ENCODE measurements at places on chromosomes 7 and 10.

GRCh38 chr7:28409716-28410627, 2.3 kb upstream of the CREB5 start:
- peak; percentile 41 for DNase-seq

- DNase-seq, result peak; percentile 82
These were observed 110.6 kb downstream of the EMX2 start for GRCh38 chr10:117653170-117653515.

DNA sequence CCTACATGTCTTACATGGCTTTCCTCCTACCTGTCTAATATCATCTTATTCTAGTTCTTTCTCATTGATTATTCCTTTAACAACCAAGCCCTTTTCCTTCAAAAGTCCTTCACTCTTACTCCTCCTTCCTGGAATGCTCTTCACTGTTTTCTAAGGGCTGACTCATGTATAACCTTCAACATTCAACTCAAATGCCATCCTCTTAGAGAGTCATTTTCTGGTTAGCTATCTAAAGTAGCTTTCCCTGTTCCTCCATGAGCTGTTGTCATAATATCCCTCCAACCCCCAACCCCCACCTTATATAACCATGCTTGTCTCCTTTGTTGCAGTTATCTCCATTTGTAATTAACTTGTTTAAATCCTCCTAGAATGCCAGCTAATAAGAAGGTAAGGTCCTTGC, 286.8 kb downstream of the ADK start:
- peak; percentile 54 for DNase-seq

- no peak for DNase-seq
These were observed 100.8 kb downstream of the SFMBT2 start for GRCh38 chr10:7310076-7310475.

All from fibroblast of the aortic adventitia (primary cell).